Cardiac fibroblast (primary cell): ENCODE measurements at places on chromosomes 16 and 17.

DNA sequence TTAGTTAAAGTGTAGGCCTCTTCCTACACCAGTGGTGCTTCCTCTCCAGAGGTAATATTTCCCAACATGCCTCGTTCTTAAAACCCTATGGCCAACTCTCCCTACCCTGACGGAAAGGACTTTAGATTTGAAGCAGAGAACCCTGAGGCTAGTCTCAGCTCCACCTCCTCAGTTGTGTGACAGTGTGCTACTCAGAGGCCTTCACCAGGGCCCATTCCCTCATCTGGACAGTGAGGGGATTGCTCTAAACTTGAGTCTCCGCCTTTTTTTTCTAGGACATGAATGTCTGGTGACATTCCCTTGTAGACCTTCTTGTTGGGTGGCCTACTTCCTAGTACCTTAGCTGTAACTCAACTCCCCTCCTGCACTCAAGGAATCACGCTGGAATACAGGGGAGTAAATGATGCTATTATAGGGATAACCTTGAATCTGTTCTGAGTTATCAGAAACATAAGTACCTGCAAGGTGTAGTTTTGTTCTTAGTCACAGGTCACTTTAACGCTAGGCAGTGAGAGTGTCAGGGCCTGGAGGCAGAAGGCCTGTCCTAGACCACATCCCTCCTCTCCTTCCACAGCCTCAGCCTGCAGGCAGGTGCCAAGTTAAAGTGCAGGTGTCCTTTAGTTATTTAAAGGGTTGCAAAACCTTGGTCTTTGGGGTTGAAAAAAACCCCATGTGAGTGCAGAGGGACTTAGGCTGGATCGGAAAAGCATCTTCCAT is 26.9 kb downstream of the LDHD start:
- no peak for DNase-seq

DNA sequence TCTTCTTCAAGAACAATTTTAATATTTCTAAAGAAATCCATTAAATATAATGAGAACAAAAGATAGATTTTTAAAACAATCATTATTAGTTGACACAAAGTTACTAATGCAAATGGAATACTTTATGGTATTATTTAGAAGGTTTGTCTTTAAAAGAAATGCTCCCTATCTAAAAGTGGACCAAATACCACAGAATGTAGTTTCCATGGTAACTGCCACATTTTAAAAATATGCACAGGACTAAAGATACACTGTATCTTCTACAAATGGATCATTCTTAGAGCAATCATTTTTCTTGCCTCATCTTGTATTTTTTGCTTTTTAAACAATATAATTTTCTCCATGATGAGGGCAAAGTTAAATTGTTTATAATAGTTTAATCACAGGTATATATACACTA is 296.0 kb downstream of the CEP112 start:
- no peak for DNase-seq

GRCh38 chr17:70629902-70630301 is 460.6 kb downstream of the KCNJ2 start:
- DNase-seq, result peak; percentile 6

- DNase-seq, result no peak
These were observed 3.1 kb downstream of the MRC2 start for GRCh38 chr17:62630365-62631085.

GRCh38 chr17:11487469-11487868 is 110.8 kb upstream of the DNAH9 start:
- DNase-seq, result no peak

GRCh38 chr16:50525716-50526115 is 22.5 kb upstream of the NKD1 start:
- DNase-seq, result no peak

DNA sequence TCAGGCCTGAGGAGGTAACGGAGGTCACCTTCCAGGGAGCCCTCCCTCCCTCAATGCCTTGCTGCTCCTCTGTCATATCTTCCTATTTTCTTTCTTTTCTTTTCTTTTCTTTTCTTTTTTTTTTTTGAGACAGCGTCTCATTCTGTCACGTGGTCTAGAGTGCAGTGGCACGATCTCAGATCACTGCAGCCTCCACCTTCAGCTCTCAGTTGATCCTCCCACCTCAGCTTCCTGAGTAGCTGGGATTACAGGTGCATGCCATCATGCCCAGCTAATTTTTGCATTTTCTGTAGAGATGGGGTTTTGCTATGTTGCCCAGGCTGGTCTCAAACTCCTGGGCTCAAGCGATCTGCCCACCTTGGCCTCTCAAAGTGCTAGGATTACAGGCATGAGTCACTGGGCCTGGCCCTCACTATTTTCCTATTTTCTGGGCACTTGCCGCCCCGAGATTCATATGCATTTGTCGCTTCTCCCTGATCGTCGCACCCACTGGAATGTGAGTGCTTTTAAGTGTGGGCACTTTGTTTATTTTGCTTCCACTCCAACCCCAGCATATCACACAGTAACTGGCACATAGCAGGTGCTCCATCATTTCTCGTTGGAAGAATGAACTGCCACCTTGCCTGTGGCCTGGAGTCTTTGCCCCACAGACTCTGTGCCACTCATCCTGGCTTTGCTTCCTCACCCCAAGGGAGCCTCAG is 31.7 kb downstream of the CPNE2 start:
- no peak for DNase-seq

GRCh38 chr16:31260136-31260931 is 559 bp downstream of the ITGAM start:
- no peak for DNase-seq

DNA sequence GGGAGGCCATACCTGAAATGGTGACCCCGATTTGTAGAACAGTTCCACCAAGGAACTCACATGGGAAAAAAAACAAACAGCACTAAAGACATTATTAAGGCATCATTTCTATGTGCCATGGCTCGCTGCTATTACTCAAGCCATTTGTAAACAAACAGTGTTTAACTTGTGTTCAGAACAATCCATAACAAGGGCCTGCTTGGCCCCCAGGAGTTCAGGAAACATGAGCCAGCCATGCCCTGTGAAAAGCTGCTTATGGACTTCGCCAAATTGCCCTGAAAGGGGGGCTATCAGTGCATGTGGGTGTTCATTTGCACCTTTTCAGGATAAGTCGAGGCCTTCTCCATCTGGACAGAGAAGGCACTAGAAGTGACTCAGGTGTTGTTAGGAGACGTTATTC is 8.0 kb downstream of the POLR3K start:
- no peak for DNase-seq

- DNase-seq, result no peak
These were observed 23.6 kb downstream of the C16orf87 start for GRCh38 chr16:46807336-46807735.

GRCh38 chr16:74623839-74624235 is 16.9 kb upstream of the GLG1 start:
- DNase-seq, result no peak

GRCh38 chr17:14756479-14756878 is 455.6 kb downstream of the HS3ST3B1 start:
- DNase-seq, result no peak

GRCh38 chr16:88722784-88723506 is 16.6 kb downstream of the CTU2 start:
- no peak for DNase-seq
